ENCODE measurements at places on chromosomes 7 and 10.

- no peak for ATAC-seq
Observed at GRCh38 chr7:45644237-45644636, 70.1 kb downstream of the ADCY1 start.

- ATAC-seq = no peak
Observed at GRCh38 chr7:107920048-107920772, 29.2 kb downstream of the DLD start.

DNA sequence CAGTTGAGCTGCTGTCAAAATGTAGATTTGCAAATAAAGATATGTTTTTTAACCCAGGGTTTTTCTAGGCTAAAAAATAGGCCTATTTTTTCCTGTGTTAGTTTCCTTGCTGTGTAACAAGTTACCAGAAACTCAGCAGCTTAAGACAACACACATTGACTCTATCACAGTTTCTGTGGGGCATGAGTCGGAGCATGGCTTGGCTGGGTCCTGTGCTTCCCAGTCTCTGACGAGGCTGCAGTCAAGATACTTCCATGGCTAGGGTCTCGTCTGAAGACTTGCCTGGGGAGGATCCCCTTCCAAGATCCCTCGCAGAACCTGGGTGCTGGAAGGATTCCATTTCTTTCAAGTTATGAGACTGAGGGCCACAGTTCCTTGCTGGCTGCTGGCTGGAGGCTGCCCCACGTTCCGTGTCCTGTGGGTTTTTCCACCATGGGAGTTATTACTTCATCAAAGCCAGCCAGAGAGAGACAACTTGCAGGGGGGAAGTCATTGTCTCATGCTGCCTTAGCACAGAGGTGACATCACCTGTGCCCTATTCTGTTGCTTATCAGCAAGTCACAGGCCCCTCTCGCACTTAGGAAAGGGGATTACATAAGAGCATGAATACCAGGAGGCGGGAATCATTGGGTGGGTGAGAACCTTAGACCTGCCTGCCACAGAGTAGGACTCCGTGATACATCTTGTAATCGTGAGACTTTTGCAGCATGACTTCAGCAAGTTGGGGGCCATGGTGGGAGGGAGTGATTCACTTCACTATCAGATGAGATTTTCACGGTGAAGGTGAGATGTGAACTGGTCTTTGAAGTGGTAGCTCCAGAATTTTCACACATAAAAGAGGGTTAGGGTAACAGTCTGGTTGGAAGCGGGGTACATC, 77.9 kb downstream of the CCNY start:
- peak; percentile 24 for ATAC-seq

DNA sequence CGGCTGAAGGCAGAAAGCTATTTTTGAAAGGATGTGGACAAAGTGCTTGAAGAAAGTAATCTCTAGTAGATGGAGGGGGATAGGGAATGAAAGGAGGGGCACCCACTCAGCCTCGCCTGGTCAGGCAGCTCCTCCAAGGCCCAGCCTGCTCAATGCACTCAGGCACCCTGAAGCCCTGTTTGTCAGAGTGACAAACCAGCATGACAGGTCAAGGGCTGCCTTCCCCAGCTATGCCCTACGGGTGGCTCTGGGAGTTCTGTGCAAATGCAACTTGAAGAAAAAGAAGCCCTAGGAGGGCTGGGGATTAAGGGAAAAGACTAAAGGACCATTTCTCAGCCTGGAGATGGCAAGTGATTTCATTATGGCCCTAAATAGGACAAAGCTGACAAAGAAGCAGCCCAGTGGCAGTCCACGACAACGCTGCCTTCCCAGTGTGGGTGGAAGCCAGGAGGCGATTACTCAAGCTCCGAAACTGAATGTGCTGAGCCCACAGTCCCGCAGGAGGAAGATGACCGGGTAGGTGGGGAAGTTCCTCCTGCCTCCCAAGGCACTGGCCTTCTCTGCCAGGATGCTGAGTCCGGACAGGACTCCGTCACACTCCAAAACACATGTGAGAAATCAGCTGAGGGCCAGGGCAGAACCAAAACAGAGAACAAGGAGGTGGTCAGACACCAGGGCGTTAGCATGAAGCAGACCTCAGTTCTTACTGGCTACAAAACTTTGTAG, 16.3 kb downstream of the LIPA start:
- no peak for ATAC-seq

Data from motor neuron (in vitro differentiated cells).